ENCODE measurements at places on chromosomes 5 and 9. TPM values are rescaled to one million over a fixed set of nuclear protein-coding genes. Genes with fewer than 3 reads are reported as not detected.

The PCDHGA1 gene
- total RNA-seq = 1.6 TPM

The FGFR4 gene
- total RNA-seq = 9.1 TPM

The FAM81B gene
- not detected for total RNA-seq

The C5orf63 gene
- total RNA-seq = 1.6 TPM

The AK6 gene
- 79.6 TPM for total RNA-seq

DNA sequence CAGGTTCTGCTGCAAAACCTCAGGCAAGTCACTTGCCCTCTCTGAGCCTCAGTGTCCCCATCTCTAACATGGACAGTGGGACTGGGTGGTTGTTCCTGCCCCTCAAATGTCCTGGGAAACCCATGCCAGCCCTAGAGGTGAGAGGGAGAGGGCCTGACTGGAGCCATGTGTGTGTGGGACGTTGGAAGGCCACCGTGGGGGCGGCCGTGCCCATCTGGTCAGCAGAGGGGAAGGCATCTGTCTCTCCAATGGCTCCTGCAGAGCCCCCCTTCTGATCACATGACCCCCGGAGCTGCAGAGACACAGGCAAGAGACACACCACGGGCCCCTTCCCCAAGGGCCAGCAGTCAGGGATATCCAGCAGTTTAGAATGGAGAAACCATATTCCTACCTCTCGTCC lies 1.7 kb downstream of the DNM1 start:
- no peak for DNase-seq

DNA sequence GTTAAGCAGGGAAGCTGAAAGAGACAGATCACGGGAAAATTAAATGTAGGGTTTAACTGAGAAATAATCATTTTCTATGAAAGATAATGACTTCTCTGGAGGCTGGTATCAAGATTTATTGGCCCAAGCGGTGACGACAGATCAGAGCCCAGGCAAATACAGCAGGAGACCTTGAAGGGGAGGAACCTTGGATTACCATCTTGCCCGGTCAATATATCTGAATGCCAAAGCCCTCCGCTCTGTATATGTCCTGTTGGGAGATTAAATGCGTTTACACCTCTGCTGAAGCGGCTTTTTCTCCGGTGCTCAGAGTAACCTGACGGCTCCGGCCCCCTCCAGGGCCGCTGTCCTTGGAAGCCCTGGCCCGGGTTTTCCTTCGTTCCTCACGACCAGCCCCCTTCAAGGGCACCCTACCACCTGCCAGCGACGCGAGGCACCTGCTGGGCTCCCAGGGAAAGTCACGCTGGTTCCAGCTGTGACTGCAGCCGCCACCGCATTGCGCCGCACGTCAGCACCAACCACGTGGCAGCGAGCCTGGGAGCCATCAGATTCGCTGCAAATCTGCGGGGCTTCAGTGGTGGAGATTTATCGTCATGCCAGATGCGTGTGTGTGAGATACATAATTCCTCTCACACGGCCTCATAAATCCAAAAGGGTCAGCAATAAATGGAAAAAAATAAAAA lies 4.4 kb upstream of the QSOX2 start:
- DNase-seq = no peak

DNA sequence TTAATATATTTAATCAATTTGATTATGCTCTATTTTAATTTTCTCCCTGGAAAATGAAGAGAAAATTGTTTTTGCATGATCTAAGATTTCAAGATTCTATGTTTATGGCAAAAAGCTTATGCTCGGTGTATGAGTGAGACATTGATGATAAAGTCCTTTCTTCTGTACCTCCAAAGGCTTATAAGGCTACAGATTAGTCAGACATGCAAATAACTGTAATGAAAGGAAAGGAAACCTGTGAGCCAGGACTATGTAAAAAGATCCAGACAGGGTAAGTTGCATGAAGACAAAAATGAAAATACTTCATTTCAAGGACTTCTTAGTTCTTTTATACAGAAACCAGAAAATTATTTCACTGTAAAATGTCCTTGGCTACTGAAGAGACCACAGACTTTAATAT lies 52.2 kb upstream of the EDIL3 start:
- peak; percentile 27 for DNase-seq

- DNase-seq = no peak
These were observed 6.1 kb upstream of the STOML2 start for GRCh38 chr9:35108946-35109575.

GRCh38 chr5:151051931-151052608 lies 28.8 kb downstream of the TNIP1 start:
- DNase-seq = no peak

DNA sequence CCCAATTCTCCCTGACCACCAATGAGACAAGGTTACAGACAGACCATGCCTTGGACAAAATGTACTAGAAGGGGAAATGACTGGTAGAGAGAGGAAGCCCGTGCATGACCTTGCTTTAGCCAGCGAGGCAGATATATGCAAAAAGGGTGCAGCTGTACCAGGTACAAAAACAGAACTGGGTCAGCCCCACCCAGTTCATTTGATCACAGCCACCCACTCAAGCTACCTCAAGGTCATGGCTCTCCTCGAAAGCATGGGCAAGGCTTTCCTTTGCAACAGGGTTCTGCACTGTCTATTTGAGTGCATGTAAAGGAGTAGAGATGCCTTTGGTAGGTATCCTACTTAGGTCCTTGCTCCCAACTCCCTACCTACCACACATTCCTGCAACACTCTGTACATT lies 33.3 kb downstream of the TLE1 start:
- DNase-seq = no peak

DNA sequence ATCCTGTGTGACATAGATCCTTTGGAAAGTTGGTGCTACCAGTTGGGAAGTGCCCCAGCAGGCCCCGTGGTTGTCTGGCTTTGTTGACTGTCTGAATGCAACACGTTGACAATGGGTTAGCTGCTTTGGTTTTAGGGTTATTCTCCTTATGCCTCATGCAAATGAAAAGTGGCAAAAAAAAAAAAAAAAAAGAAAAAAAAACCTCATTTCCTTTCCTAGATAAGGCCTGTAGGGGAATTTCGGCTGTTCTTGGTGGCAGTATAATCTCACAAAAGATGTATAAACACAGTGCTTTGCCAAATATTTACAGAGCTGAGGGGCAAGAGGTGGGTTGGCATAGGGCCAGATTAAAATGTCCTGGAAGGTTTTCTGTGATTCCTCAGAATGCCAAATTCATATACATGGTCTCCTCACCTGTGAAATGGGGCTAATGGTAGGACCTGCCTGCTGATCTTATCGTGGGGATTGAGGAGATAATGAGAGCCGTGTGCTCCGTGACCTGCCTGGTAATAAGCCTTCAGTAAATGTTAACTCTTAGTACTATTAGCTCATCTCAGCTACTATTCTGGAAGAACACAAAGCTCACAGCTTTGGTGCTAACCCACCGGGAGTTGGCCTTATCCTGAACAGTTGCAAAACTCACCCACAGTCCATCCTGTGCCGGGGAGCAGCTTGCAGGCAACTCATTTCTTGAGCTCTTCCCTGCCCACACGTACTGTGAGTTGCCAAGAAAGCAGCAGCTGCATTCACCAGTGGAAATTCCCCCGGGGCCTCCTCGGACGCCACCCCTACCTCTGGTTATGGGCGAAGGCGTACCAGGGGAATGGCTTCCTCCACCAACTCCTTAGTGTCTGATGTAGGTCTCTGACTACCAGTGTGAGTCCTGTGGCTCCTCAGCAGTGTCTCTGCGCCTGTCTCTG lies 220.3 kb downstream of the NR3C1 start:
- no peak for DNase-seq

- no peak for DNase-seq
These were observed 379.6 kb downstream of the MLLT3 start for GRCh38 chr9:20242510-20243189.

Measured in A172 (cell line).